ENCODE measurements at places on chromosomes 3 and 15.

- DNase-seq, result peak; percentile 27
Measured at GRCh38 chr3:62559831-62560445, 186.6 kb upstream of the FEZF2 start.

DNA sequence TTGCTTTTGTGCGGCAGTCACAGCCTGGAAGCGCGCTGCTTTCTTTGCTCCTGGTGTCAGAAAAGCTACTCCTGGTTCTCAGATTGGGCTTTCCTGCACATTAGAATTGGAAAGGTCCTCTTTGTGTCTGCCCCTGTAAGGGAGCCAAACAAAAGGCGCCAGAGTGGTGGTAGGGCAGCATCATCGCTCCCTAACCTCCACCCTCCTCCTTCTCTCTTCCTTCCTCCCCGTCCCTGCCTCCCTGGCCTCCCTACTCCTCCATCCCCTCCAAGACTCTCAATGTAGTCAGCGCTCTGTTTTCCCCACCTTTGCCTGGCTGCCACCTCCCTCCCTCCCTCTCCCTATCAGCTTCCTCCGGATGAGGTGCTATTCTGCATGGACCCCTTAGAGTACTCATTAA, 65.3 kb downstream of the SH3GL3 start:
- no peak for DNase-seq

- DNase-seq, result peak; percentile 65
Measured at GRCh38 chr3:159082519-159082918, 280.7 kb downstream of the MFSD1 start.

DNA sequence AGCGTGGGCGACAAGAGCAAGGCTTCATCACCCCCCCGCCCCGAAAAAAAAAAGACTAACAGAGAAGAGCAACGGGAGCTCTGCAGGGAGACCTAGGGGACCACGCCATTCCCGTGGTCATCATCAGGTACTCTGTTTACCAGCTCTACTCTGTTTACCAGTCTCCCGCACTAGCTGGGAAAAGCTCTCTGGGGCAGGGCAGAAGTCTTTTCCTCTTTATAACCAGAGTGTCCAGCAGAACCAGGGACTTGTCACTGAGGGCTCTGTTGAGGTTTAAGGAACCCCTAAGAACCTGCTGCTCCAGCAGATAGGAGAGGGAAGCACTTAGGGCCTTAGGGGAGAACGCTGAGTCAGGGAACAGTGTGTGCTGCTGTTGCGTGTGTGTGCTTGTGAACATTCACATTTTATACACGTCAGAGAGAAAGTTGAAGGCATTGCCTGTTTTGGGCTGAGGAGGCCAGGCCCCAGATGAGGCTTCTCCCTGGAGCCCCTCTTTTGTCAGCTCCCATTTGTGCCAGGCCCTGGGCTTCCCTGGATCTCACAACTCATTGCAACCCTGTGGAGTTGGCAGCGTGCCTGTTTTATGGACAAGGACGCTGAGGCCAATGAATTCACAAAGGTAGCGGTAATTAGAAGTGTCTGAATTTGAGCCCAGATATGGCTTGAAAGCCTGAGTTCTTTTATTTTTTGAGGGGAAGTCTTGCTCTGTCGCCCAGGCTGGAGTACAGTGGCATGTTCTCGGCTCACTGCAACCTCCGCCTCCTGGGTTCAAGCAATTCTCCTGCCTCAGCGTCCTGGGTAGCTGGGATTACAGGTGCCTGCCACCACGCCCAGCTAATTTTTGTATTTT, 24.2 kb upstream of the ERICH6 start:
- no peak for DNase-seq

GRCh38 chr3:119834754-119835370, 53.0 kb downstream of the NR1I2 start:
- DNase-seq, result no peak

DNA sequence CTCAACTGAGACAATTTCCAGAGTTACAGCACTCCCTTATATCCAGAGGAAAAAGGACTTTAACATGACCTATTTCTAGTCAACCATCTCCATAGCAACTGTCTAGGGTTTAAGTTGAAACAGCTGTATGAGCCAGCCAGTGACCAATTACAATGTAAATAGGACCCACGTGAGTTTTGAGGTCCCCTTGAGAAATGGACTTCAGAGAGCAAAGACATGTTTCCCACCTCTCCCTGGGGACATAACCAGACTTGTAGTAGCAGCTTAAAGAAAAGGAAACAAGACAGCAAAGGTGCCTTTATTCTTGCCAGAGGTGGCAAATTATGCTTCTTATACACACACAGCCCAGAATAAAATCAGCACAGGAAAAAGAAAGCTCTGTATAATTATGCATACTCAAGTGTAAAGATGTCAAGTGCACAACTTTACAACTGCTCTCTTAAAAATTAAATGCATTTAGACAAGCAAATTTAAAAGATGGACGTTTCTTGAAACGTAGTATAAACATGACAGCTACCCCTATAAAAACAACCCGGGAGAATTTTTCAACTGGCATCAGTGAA, 40.2 kb downstream of the SUMF1 start:
- DNase-seq, result no peak

DNA sequence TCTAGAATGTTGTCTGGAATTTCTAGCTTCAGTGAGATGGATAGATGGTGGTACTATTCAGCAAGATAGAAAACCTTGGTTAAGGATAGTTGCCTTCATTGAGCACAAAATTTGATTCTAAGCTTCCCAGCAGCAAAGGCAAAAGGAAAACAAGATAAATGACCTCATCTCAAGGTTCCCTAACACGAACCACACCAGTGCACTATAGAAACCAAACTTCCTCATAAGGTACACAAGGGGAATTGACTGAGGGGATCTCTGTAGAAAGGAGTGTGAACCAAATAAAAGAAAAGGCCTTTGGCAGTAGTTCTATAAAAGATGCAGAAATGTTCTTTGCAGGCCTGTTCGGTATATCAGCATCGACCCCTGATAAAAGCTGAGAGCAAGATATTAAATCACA, 288.9 kb downstream of the SHQ1 start:
- DNase-seq, result no peak

DNA sequence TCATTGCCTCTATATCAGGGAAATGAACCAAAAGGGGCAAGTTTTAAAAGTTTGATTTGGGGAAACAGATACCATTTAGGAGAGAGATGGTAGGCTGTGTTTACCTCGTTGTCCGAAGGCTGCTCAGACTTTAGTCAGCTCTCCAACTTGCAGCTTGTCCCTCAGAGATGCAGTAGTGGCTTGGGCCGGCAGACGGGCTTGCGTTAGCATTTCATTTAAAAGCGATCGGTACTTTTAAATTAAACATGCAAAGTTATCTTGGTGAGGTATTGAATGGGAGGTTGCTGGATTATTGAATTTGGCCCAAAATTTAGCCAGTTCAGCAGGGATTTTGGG, 26.2 kb downstream of the EEFSEC start:
- DNase-seq, result no peak

DNA sequence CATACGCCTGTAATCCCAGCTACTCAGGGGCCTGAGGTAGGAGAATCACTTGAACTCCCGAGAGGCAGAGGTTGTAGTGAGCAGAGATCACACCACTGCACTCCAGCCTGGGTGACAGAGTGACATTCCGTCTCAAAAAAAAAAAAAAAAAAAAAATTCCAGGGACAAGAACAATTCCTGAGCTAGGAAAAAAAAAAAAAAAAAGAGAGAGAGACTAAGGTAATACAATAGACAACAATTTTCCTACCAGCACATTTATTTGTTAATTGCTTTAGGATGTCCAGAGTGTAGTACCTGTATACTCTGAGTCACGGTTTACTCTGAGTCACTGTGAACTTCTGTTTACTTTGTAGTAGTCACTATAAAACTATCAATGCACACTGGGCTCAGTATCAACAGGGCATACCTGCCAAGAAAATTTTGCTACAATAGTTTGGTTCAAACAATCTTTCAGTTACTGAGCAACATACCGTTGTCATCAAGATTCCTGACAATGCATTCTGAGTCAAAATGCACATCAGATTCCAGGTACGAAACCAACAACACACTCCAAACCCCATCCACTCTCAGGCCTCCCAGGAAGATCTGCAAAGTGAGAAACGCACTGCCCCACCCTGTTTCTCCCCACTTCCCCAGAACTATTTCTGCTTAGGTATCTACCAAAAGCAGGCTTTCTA, 28.3 kb downstream of the IGF2BP2 start:
- DNase-seq, result peak; percentile 72

GRCh38 chr3:6825524-6825923, 35.4 kb upstream of the GRM7 start:
- DNase-seq, result no peak

DNA sequence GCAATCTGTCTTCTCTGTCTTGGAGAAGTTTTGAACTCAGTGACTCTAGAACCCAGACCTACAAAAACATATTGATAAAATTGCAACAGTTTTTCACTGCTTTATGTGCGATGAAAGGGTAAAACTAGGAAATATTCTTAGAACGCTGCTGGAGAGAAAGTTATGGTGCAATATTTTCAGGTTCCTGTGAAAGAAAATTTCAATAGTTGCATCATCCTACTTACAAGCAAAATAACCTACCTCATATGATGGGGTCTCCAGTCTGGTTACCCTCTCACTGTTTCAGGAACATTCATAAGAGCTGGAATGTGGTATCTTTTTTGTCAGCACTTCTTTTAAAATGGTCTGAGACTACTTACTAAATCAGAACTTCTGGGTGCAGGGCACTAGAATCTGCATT, 27.1 kb downstream of the GATM start:
- DNase-seq, result no peak

GRCh38 chr15:35182841-35183479, 97.9 kb upstream of the NANOGP8 start:
- DNase-seq, result no peak

DNA sequence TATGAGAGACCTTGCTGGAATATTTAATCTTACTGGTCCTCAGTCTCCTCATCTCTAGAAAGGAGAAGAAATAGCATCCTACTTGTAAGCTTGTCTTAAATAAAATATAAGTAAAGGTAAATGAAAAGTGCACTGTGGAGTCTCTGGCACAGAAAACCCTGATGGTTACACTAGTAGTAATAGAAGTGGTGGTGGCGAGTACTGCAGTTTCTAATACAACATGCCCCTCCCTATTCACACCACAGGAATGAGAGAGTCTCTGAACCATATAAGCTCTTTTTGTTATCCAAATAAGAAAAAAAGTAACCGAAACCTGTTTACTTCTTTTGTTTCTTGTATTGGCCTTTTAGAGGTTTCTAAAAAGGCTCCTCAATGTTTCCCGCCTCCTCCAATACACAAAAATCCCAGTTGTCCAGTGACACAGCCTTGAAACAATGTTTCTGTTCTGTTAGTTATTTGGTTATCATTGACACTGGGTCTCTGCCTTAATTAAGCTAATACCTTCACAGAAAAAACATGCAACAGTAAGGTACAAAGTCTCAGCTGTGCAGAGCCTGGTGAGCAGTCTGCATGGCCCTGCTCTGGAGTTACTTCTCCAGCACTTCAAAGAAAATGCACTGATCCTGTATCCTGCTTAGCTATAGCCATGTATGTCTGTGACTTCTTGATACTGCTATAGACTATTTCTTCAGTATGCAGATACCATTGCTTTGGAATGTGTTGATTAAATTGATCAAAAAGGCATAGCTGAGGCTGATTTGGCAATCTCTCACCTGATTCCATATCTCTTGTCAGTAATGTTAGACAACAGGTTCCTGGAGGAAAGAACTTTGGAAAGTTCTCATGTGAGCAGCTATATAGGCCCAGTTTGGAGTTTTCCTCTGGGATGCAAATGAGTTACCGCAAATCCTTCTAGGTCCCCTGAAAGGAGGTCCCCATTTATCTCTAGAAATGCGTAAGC, 315.6 kb upstream of the IL12A start:
- no peak for DNase-seq

GRCh38 chr3:126927846-126928245, 55.1 kb upstream of the PLXNA1 start:
- no peak for DNase-seq

- no peak for DNase-seq
Measured at GRCh38 chr3:171833789-171834460, 9.2 kb upstream of the TMEM212 start.

DNA sequence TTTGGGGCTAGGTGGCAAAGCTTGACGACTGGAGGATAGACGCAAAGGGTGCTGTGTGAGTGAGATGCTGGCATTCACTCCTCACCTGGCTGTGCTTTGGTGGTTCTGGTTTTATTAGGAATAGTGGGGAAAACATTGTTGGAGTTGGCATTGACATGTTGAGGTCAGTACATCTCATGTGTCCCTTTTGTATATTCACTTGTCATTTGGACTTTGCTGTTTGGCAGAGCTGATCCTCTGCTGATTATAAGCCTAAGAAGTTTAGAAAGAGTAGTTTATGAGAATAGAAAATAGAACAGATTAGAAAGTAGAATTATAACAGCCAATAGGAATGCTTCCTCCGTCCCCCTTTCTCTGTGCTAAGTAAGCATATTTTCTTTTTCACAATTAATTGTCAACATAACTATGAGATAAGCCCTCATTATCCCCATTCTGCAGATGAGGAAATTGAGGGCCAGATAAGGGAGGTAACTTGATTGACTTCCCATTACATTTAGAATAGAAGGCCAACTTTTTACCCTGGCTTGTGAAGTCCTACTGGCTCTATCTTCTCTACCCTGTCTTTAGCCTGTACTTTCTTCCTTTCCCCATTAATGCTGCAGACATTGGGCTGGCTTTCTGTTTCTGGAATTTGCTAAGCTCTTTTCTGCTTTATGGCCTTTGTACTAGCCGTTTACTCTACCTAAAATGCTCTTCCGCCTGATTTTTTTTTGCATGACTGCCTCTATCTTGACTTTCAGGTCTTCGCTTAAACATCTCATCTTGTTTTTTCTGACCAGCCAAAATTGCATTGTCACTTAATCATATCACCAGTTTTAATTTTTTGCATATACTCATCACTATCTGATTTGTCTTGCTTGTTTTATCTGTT, 12.8 kb downstream of the ITPR1 start:
- DNase-seq, result no peak

GRCh38 chr3:151960961-151961580, 87.6 kb downstream of the SUCNR1 start:
- DNase-seq, result no peak

DNA sequence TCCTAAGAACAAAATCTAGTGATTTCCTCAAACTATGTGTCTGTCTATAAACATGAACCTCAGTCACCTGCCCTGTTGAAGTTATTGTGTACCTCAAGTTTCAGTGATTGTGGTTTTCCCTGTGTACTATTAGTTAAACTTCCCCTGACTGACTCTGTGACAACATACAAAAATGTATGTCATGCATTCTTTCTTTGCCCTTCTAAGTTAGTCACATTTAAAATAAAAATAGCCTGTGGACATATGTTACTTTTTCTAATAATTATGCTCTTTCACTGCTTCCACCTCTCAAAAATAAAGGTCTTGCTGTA, 29.8 kb downstream of the EPHA6 start:
- DNase-seq, result no peak

GRCh38 chr3:47473391-47473790, 2.4 kb downstream of the SCAP start:
- DNase-seq, result no peak

DNA sequence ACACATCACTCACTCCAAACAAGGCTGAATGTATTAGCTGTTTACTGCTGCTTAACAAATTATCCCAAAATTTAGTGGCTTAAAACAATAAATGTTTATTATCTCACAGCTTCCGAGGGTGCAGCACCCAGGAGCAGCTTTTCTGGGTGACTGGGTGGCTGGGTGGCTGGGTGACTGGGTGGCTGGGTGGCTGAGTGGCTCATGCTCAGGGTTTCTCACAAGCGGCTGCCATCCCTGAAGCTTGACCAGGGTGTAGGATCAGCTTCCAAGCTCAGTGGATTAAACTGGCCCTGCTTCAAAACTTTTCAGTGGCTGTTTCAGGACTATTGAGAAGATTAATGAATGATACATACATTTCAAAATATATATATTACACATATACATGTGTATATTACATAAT, 2.3 kb upstream of the CYP11A1 start:
- no peak for DNase-seq
